Upper lobe of right lung (tissue), 1 donor: ENCODE measurements at places on chromosomes 7 and 10. TPM values are rescaled to one million over a fixed set of nuclear protein-coding genes. Genes with fewer than 3 reads are reported as not detected.

TEX47 gene
- total RNA-seq, result not detected

BMPER gene
- 10.0 TPM for total RNA-seq

C10orf95 gene
- 3.1 TPM for total RNA-seq

CAV2 gene
- 192 TPM for total RNA-seq

MRC1 gene
- total RNA-seq, result 370 TPM

NUPR2 gene
- total RNA-seq, result 0.98 TPM

FOXI2 gene
- total RNA-seq, result not detected

OPALIN gene
- not detected for total RNA-seq

ZNF92 gene
- total RNA-seq, result 7.6 TPM

PVRIG gene
- total RNA-seq, result 1.4 TPM

DNA sequence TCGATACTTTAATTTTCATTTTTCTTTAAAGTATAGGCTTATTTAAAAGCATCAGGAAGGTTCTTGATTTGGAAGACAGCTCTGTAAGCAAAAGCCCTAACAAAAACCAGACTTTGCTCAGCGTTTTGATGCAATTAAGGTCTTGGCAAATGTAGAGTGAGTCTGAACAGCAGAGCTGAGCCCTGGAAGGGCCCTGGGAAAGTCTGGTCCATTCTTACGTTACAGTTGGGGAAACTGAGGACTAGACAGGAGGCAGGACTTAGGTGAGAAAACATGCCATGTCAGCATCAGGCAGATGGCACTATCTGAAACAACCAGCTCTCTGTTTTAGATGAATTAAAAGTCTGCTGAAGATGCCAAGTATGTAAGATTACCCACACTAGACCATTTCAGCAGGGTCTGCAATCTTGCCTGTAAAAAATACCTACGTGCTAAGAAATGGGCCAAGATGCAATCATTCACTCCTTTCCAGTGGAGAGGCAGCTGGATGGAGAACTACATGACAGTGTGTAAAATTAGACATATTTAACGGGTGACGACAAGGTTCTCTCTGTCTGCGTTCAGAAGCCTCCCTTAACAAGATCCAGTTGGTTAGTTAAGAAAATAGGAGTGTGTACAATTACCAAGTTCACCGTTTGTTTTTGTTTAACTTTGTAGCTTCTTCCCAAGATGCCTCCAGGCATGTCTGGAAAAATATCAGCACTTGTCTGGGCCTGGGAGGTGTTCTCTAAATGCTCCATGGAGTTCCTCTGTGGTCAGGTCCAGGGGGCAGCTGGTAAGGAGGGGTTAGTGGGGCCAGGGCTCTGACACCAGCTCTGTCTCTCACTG is 502.3 kb upstream of the ZMIZ1 start:
- no peaks in the 10 kb centered on the region for H3K4me1 ChIP-seq
- H3K27ac ChIP-seq, result no peak overlapping the region
- H3K36me3 ChIP-seq, result no peaks in the 10 kb centered on the region
- no peak for DNase-seq
- no peaks in the 10 kb centered on the region for H3K27me3 ChIP-seq

- H3K4me1 ChIP-seq, result peaks cover 32% of the 10 kb centered on the region
- H3K36me3 ChIP-seq, result peaks cover 7% of the 10 kb centered on the region
- H3K4me3 ChIP-seq, result no peak overlapping the region
- no peaks in the 10 kb centered on the region for H3K27me3 ChIP-seq
- H3K27ac ChIP-seq, result no peak overlapping the region
Observed at GRCh38 chr10:102611514-102612087, 32.7 kb upstream of the TRIM8 start.

DNA sequence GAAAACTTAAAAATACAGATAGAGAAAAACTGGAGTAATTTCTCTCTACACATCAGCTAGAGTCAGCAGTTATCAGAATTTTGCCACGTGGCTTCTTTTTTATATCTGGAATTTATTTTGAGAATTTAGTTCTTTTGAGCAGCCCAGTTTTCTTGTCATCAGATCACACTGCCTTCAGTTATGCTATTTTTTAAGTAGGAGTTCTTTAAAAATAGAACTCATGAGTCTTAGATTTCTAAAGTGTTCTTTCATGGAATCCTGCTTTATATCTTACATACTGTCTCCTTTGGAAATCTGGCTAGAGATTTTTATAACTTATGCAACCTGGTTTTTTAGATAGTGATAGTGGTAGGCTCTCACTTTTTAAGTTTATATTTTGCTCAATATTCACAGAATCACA is 24.2 kb downstream of the AGR2 start:
- H3K4me1 ChIP-seq, result no peaks in the 10 kb centered on the region
- no peak for DNase-seq
- no peaks in the 10 kb centered on the region for H3K36me3 ChIP-seq
- no peaks in the 10 kb centered on the region for H3K27me3 ChIP-seq

- no peaks in the 10 kb centered on the region for H3K27me3 ChIP-seq
- H3K4me3 ChIP-seq, result no peak overlapping the region
- H3K4me1 ChIP-seq, result peaks cover 27% of the 10 kb centered on the region
- DNase-seq, result no peak
- peaks cover 9% of the 10 kb centered on the region for H3K36me3 ChIP-seq
- no peak overlapping the region for H3K27ac ChIP-seq
Observed at GRCh38 chr10:130141460-130141859, 5.3 kb downstream of the GLRX3 start.

- DNase-seq, result no peak
- no peaks in the 10 kb centered on the region for H3K27me3 ChIP-seq
- no peak overlapping the region for H3K4me3 ChIP-seq
- no peaks in the 10 kb centered on the region for H3K4me1 ChIP-seq
Observed at GRCh38 chr7:82677493-82677892, 233.9 kb upstream of the CACNA2D1 start.

- no peak for DNase-seq
- H3K4me3 ChIP-seq, result no peak overlapping the region
- no peak overlapping the region for H3K27ac ChIP-seq
- H3K4me1 ChIP-seq, result no peaks in the 10 kb centered on the region
Observed at GRCh38 chr7:20562461-20562860, 53.0 kb upstream of the ABCB5 start.

DNA sequence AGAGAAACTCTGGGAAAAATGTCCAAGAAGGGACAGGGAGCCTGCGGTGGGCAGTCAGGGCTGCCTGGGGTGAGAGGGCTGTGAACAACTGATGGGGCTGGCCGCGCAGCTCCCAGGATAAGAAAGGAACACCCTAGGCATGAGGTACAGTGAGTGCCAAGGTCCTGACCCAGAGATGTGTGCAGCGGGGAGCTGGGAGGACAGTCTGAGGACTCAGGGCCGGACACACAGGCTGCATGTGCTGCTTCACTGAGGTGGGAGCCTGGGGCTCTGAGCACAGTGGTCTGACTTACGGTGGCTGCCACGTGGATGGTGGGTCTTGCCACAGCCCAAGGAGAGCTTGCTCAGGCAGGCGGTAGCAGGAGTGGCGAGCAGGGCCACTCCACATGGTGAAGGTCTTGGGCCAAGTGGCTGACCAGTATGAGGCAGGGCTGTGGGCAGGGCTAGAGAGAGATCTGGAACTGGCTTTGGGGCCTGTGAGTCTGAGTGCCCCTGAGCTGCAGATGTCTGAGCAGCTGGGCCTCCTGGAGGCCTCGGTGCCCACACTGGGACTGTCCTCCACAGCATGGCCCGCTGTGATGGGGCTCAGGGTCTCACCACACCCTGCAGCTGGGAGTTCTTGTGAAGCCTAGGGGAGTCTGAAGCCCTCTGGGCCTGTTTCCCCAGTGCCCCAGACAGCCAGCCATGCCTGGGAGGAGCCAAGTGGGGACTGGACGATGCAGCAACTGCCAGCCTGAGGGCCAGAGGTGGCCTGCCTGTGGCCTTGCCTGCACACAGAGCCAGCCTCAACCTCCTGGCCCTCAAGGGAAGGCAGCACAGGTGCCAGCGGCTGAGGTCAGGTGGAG is 60.3 kb downstream of the RASGEF1A start:
- no peaks in the 10 kb centered on the region for H3K36me3 ChIP-seq
- peaks cover 4% of the 10 kb centered on the region for H3K4me1 ChIP-seq
- peak; percentile 63 for DNase-seq
- no peak overlapping the region for H3K4me3 ChIP-seq
- H3K27ac ChIP-seq, result no peak overlapping the region
- no peaks in the 10 kb centered on the region for H3K27me3 ChIP-seq

DNA sequence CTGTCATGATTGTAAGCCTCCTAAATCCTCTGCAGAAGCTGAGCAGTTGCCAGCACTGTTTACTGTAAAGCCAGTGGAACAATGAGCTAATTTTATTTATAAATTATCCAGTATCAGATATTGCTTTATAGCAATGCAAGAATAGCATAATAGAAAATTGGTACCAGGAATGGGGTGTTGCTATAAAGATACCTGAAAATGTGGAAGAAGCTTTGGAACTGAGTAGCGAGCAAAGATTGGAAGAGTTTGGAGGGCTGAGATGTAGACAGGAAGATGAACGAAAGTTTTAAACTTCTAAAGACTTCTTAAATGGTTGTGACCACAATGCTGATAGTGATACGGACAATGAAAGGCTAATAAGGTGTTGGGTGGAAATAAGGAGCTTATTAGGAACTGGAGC is 917.4 kb upstream of the POT1 start:
- H3K4me1 ChIP-seq, result no peaks in the 10 kb centered on the region
- no peak overlapping the region for H3K4me3 ChIP-seq
- no peaks in the 10 kb centered on the region for H3K36me3 ChIP-seq
- DNase-seq, result no peak
- no peaks in the 10 kb centered on the region for H3K27me3 ChIP-seq

DNA sequence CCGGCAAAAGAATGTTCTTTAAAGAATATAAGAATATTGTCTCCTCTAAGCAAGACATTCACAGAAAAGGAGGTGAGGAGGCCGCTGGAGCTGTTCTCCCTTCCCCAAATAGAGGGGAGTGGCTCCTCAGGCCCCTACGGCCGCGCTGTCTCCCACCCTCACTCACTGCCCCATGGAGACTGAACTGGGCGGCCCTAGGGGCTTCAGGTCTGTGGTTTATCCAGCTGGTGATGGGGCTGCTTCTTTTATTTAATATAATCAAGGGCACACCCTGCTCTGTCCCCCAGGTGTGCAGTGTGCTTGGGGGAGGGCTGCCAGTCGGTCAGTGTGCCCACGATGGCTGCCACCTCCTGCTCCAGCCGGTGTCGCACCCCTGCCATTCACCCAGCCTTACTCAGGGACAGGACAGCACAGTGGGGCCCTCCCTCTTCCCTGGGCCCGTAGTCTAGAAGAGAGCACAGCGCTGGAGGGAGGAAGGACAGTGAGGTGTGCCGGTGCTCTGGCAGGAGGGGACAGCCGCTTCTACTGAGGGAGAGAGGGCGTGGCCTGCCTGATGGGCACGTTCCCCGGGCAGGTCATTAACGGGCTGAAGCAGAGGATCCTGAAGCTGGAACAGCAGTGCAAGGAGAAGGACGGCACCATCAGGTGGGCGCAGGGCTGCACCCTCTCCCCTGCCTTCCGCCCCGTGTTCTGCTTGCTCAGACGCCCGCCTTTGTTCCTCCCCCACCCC is 23.4 kb downstream of the IQCE start:
- no peaks in the 10 kb centered on the region for H3K27me3 ChIP-seq
- H3K36me3 ChIP-seq, result peaks cover 24% of the 10 kb centered on the region
- H3K4me1 ChIP-seq, result no peaks in the 10 kb centered on the region

- no peaks in the 10 kb centered on the region for H3K27me3 ChIP-seq
- no peaks in the 10 kb centered on the region for H3K36me3 ChIP-seq
- H3K4me3 ChIP-seq, result peak within 1 kb of the TSS; percentile 82
- H3K4me1 ChIP-seq, result peaks cover 27% of the 10 kb centered on the region
- peak; percentile 90 for DNase-seq
- H3K27ac ChIP-seq, result peak within 1 kb of the TSS; percentile 87
Observed at GRCh38 chr7:138001529-138002095, at the start of gene CREB3L2. CREB3L2 (minus strand) TSS chr7:138002086; CDS start chr7:138001705, 381 bp downstream.

- peak overlapping the region; percentile 78 for H3K27ac ChIP-seq
- no peaks in the 10 kb centered on the region for H3K27me3 ChIP-seq
- H3K4me1 ChIP-seq, result peaks cover 10% of the 10 kb centered on the region
- H3K36me3 ChIP-seq, result no peaks in the 10 kb centered on the region
Observed at GRCh38 chr10:50740293-50740648, 535 bp downstream of the ASAH2B start.

DNA sequence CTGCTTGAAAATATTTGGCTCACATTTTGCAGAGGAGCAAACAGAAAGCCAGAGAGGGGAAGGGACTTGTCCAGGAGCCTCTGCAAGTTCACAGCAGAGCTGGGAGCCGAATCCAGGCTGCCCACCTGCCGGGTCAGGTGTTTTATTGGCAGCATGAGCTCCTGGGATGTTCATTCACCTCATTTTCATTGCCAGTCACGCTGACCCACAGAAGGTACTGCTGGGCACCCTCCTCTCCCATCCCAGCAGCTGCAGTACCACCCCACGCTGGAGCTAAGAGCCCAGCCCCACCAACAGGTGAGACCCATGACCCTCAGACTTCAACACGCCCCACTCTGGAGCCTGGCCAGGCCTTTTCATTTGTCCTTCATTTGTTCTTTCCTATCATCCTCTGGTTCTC is 102.7 kb downstream of the GRID1 start:
- H3K27ac ChIP-seq, result no peak overlapping the region
- no peaks in the 10 kb centered on the region for H3K4me1 ChIP-seq
- no peaks in the 10 kb centered on the region for H3K36me3 ChIP-seq
- DNase-seq, result peak; percentile 30

GRCh38 chr10:17123961-17124360 is 5.7 kb downstream of the CUBN start:
- H3K27me3 ChIP-seq, result no peaks in the 10 kb centered on the region
- H3K4me1 ChIP-seq, result no peaks in the 10 kb centered on the region
- no peak overlapping the region for H3K4me3 ChIP-seq
- no peak overlapping the region for H3K27ac ChIP-seq

GRCh38 chr7:19397911-19398310 is 252.7 kb upstream of the FERD3L start:
- no peak for DNase-seq
- no peak overlapping the region for H3K4me3 ChIP-seq

- no peaks in the 10 kb centered on the region for H3K27me3 ChIP-seq
- no peak overlapping the region for H3K27ac ChIP-seq
- peaks cover 4% of the 10 kb centered on the region for H3K4me1 ChIP-seq
- H3K4me3 ChIP-seq, result no peak overlapping the region
Observed at GRCh38 chr10:112917681-112918080, 32.4 kb upstream of the TCF7L2 start.

- DNase-seq, result no peak
- no peak overlapping the region for H3K27ac ChIP-seq
- H3K4me3 ChIP-seq, result no peak overlapping the region
- H3K36me3 ChIP-seq, result no peaks in the 10 kb centered on the region
- no peaks in the 10 kb centered on the region for H3K4me1 ChIP-seq
- H3K27me3 ChIP-seq, result no peaks in the 10 kb centered on the region
Observed at GRCh38 chr7:142500366-142500765, 242.5 kb upstream of the PRSS58 start.

- no peak for DNase-seq
- no peaks in the 10 kb centered on the region for H3K27me3 ChIP-seq
- peaks cover 3% of the 10 kb centered on the region for H3K4me1 ChIP-seq
- no peaks in the 10 kb centered on the region for H3K36me3 ChIP-seq
- H3K4me3 ChIP-seq, result no peak overlapping the region
Observed at GRCh38 chr7:128928159-128928813, 9.4 kb upstream of the IRF5 start.
